ENCODE measurements at places on chromosomes 7 and 10.

DNA sequence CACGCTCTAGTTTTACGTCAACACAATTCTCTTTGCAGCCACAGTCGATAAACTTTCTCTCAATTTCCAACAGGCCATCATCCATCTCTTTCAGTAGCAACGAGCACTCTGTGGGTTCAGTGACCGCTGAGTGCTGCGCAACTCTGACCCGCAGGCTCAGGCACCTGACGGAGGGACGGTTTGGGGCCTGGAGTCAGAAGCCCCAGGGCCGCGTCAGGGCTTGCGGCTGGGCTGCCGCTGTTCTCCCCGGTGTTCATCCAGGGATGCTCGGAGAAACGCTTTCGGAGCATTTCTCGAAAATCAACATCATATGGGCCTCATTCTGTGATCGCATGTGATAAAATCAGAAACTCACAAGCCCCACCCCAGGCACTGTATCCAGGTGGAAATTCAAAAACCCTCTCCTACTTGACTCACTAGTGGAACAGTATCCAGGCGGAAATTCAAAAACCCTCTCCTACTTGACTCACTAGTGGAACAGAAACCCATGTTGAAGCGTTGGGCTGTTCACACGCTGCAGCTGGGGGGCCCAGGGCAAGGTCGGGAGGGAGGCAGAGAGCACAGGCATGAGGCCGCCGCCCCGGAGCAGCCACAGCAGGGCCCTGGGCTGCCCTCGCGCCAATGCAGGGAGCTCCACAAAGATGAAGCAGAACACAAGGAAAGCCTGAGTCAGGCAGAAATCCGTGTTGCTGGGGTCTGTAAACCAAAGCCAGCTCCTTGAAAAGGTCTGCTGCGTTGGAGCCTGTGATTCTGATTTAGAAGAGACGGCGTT lies 73.3 kb upstream of the NKX6-2 start:
- no peak for DNase-seq

DNA sequence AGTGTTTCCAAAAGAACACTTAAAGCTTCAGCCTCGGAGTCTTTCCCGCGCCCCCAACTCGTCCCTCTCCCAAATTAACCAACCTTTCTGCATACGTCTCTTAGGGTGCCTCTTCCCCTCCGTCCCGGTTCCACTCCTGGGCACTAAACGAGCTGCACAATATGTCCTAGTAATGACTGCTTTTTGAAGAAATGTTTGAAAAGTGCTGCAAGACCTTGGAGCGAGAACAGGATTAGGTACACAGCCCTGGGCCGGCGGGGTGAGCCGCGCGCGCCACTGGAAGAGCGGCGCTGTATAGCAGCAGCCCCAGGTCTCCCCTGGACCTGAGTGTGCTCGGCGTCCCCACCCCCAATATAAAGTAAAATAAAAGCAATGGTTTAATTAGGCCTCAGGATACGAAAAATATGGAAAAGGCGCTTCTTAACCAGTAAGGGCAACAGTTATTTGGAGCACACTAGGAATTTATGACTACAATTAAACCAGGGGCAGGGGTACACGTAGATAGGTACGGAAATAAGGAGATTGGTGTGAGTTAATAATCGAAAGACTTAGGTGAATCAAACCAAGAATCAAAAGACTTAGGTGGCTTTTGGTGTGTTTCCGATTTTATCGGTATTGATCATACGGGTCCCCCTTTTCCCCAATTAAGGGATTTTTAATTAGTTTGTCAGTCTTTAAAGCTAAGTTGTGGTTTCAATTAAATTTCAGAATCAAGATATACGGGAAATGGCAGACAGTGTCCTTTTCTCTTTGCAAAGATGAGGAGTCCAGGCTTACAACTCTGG lies 1.9 kb downstream of the TET1 start:
- no peak for DNase-seq

- no peak for DNase-seq
Measured at GRCh38 chr7:27677912-27678612, 15.4 kb upstream of the HIBADH start.

DNA sequence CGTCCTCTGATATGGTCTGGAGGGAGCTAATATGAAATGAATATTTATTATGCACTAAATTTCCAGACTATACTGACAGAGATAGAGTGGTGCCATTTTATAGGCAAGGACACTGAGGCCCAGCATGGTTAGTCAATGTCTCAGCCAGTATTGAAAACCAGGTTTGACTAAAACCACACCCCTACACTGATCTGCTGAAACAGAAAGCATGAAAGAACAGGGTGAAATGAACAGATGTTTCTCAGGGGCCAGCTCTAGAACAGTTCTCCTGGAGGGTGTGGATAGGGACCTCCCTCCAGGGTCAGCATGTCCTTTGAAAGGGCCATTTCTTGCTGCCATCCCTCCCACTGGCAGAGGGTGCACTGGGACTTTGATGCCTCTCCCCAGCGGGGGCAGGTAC lies 700.5 kb downstream of the GRID1 start:
- no peak for DNase-seq

DNA sequence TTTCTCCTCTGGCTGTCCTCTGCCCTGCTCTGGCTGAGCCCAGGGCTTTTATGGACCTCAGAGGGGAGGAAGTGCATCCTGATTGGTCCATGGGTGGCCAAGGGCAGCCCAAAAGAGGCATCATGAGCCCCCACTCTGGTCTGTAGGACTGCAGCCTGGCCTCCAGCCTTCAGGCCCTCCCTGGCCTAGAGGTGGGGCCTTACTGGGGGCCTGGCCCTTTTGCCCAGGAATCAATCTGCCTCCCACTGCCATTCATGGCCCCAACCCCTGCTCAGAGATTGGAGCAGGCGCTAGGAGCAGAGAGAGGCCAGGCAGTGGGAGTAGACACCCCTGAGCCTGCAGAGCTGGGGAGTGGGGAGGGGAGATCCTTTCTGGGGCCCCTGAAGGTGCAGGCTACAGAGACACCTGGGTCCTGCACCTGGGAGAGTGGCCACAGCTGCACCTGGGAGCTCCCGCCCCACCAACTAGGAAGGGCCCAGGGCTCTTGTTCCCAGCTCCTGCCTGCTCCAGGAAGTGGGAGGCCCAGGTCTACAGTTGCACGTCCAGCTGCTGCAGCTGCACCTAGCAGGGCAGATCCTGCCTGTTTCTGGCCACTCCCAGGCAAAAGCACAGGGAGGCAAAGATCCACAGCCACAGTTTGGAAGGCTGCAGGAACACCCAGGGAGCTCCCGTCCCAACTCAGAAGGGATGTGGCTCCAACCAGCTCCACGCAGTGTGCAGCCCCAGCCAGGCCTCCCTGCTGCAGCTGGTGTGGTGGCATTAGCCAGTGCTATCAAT lies 6.4 kb upstream of the DYNC2I1 start:
- DNase-seq, result no peak
